ENCODE measurements at places on chromosomes 1 and 21.

- DNase-seq, result no peak
These were observed 1.1 kb upstream of the ABCD3 start for GRCh38 chr1:94416901-94417727.

DNA sequence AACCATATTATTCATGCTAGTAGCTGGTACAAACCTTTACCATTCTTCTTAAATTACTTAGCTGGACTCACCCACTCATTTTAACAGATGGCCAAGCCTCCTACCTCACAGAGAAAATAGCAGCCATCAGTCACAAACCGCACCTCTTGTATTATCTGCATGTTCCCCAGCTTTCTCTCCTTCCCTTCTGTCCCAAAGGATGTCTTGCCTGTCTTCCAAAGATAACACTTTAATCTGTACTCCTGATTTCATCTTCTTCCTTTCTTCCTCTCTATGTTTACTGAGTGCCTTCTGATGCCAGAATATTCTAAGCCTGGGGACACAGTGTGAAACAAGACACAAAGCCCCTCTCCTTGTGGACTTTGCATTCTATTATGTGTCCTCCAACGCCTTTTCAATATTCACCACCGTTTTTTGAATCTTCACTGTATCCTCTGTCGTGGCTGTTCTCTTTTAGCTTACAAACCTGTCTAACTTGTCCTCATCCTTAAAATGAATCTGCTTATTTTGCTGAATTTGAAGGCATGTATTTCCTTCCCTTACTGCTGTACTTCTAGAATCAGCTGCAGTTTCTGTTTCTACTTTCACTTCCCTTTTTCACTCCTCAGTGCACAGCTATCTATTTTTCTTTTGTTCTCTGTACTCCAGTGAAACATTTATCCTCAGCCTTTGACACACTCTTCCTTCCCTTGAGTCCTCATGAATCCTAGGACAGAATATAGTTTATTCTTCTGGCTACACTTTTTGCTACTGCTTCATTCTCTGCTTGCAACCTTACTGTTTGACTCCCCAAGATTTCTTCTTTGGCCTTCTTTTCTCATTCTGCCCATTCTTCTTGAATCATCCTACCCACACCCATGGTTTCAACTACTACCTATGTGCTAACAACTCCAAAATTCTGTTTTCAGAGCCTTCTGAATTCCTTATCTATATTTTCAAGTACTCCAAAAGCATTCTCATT is 216.9 kb upstream of the SAMSN1 start:
- peak; percentile 53 for DNase-seq

GRCh38 chr1:209659909-209660308 is 7.7 kb upstream of the LAMB3 start:
- DNase-seq, result peak; percentile 77

- DNase-seq, result no peak
These were observed 10.4 kb upstream of the SYCP1 start for GRCh38 chr1:114844270-114844669.

All from activated CD4-positive, alpha-beta T cell treated with anti-CD3 and anti-CD28 coated beads, Interleukin-10, Interleukin-2, amounts not matched to agents 100 ng/mL and 50 ng/mL, durations not matched to agents 16 hours and 8 hours (primary cell).